ENCODE measurements at places on chromosomes 2 and 18. TPM values are rescaled to one million over a fixed set of nuclear protein-coding genes. Genes with fewer than 3 reads are reported as not detected.

The SNORC gene
- polyA plus RNA-seq: 10.2 TPM

The TNFAIP6 gene
- 1.5 TPM for polyA plus RNA-seq

- DNase-seq: no peak
Observed at GRCh38 chr2:41137031-41137430, 685.1 kb upstream of the SLC8A1 start.

DNA sequence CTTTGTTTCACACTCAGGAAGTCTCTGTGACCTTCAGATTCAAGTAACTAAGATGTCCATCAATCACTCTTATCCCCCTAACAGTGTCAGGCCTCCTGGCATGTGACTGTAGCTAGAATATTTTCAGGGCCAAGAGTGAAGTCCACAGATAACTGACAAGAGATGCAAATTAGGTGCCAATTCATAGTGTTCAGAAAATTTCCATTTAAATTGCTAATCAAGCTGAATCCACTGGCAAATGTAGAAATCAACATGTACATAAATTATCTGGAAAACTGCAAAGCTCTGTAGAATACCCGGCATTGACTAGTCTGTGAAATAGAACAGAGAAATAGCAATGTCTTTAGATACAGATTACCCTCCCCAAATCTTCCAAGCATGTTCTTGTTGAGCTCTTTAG, 38.6 kb upstream of the ARL4C start:
- no peak for DNase-seq

DNA sequence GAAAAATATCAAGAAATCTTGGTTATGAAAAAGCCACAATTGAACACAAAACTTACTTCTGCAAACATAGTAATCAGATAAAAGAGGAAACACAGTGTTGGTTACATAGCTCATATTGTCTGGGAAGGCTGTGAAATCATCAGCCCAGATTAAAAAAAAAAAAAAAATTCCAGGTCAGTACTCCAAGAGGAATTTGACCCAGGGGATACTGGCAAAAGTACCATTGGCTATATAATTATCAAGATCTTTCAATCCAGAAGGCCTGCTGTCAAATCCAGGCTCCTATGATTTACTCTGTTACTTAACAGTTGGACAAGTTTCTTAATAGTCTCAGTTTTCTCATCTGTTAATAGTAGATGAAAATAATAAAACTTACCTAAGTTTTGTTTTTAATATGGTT, 12.9 kb upstream of the IKZF2 start:
- DNase-seq: no peak

GRCh38 chr2:7971841-7972240, 710.0 kb upstream of the ID2 start:
- no peak for DNase-seq

All from spinal cord (tissue), 10 donors.